NCI-H748 treated with DMSO at 0.1 percent for 48 hours (cell line): ENCODE measurements at places on chromosomes 4 and X.

- DNase-seq = no peak
Measured at GRCh38 chr4:10020871-10021652, at the start of gene SLC2A9. Gene SLC2A9 (minus strand): TSS chr4:10021497. CDS start chr4:10021429, 68 bp downstream.

- no peak for DNase-seq
Measured at GRCh38 chr4:498328-498904, 540 bp downstream of the ZNF721 start.

GRCh38 chr4:14926368-14926767 is 75.9 kb upstream of the CPEB2 start:
- no peak for DNase-seq

GRCh38 chr4:100782356-100782755 is 264.5 kb upstream of the EMCN start:
- no peak for DNase-seq

- no peak for DNase-seq
Measured at GRCh38 chr4:42281324-42282020, 115.8 kb upstream of the SHISA3 start.

GRCh38 chr4:183773790-183774189 is 114.7 kb downstream of the TRAPPC11 start:
- no peak for DNase-seq

- no peak for DNase-seq
Measured at GRCh38 chr4:148207068-148207467, 235.1 kb downstream of the NR3C2 start.

- no peak for DNase-seq
Measured at GRCh38 chr4:98482503-98482846, 175.9 kb downstream of the TSPAN5 start.

DNA sequence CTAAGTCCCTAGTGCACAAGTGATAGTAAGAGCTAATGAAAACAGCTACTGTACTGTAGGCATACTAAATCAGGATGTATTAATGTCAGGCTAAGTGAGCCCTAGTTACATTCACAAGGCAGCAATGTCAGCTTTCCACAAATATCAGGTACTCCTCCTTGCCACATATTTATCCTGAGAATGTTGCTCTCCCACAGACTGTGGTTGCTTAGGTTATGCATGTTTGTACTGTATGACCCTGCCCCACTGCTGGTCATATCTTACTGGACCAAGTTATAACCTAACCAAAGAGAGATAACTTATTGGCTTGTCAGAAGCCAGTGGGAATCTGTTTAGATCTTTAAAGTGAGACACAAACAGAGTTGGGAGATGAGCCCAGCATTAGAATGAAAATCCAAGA is 241.0 kb downstream of the SLC39A8 start:
- DNase-seq = no peak

DNA sequence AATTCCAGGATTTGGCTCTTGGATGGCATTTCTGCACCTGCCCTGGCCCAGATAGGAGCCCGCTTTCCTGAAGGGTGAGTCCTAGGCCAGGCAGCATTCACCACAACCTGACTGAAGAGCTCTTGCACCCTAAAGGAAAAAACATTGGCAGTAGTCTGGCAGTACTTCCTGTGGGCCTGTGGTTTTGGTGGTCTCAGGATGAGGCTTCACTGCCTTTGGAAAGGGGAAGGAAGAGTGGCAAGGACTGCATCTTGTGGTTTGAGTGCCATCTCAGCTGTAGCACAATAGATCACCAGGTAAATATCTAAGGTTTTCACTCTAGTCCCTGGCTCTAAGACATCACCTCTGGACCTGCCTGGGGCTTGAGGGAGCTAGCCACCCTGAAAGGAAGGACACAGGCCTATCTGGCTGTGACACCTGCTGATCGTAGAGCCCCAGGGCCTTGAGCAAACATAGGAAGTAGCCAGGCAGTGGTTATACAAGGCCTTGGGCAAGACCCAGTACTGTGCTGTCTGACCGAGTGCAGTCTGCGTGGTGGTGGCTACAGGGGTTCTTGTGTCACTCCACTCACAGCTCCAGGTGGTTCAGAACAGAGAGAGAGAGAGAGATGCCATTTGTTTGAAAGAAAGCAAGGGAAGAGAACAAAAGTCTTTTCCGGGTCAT is 28.5 kb upstream of the PRRG1 start:
- DNase-seq = no peak

GRCh38 chr4:113116414-113117357 is 67.2 kb downstream of the ANK2 start:
- no peak for DNase-seq
